ENCODE measurements at places on chromosomes 2 and 18.

DNA sequence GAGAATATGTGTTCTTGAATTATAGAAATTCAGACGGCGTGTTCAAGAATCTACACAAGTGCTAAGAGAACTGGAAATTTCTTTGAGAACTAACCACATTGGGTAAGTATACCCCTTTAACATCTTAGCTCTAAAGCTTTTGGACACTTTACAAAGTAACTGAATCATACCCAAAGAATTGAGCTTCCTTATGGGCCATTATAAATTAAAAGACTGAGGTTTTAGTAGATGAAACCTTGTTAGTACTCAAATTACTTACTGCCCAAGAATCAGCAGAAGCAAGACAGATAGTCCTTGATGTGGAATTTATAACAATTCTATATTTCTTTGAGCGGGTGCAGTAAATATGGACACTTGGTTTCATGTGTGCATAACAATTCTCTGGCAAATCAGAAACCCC lies 168.3 kb downstream of the PRPF40A start:
- no peak for DNase-seq

- no peak for DNase-seq
Observed at GRCh38 chr18:24827501-24827900, 367.1 kb downstream of the HRH4 start.

GRCh38 chr18:23875966-23876895 lies 138.3 kb upstream of the TTC39C start:
- DNase-seq = no peak

DNA sequence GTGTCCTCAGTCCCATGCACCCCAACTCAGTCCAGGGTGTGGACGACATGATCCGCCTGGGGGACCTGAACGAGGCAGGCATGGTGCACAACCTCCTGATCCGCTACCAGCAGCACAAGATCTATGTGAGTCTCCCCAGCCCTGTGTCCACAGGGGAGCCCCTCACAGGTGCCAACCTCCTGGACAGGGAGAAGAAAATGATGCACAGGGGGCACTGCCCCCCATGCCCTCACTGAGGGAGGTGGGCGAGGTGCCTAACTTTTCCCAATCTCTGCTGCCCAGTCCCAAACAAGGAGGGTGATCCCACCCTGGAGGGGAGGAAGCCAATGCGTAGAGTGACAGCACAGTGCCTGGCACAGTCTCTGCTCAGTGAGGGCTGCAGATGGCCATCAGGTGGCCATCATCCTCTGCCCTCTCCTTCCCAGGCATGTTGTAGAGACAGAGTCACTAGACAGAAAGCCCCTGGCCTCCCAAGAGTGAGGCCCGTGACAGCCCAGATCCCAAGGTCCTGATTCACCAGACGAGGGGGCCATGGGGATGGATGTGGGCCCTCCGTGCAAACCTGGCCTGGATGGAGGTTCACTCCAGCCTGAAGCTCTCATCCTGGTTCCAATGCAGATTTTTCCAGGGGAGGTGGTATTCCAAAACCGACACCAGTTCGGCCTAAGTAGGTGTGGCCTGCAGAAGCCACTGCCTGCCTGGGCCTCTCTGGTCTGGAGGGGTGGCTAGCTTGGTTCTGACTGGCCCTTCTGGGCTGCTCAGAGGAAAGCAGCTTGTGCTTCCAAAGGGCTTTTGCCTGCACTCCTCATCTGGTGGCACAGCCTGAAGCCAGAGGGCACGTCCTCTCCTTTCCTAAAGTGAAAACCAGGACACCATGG lies 30.0 kb downstream of the MYO7B start:
- DNase-seq = no peak

GRCh38 chr18:61754039-61754583 lies 138.7 kb downstream of the RNF152 start:
- no peak for DNase-seq

- DNase-seq = no peak
Observed at GRCh38 chr18:54444319-54444914, 86.7 kb downstream of the C18orf54 start.

DNA sequence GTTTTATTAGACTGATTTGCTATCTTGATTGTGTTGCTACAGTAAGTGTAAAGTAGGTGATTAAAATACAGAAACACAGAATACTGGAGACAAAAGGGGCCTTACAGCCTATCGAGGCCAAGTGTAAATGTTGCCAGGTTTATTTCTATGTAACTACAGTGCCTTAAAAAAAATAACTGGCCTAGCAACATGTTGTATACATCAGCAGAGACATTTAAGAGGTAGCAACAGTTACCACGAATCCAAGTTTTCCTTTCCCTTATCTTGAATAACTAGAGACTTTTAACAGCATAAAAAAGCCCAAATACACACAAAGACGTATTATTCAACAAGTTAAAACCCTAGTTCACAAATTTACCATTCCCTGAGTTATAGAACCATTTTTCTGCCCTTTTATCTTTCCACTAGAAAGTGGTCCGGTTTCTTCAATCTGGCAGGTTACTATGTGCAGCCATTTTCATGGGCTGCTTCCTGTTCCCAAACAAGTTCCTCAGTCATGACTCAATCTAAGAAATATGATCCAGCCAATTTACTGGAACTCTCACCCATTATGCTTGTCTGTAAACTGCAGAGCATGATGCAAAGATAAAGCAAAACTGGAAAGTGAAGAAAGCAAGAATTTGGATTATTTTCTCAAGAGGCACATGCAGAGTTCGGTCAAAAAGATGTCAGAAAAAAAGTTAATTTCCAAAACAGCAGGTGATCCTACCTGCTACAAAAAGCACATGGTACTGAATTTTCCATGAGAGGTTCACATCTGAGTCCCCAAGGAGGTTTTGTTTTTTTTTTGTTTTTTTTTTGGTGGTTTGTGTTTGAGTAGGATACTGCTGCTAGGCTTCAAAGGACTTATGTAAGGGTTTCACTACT lies 22.2 kb downstream of the NFE2L2 start:
- DNase-seq = no peak

GRCh38 chr2:73110168-73111072 lies 2.3 kb downstream of the RAB11FIP5 start:
- DNase-seq = no peak

GRCh38 chr2:111897630-111897923 lies 830 bp upstream of the MERTK start:
- DNase-seq = no peak

GRCh38 chr2:227397562-227397961 lies 9.8 kb upstream of the SCYGR1 start:
- DNase-seq = no peak

- DNase-seq = no peak
Observed at GRCh38 chr2:238940806-238941205, 92.9 kb downstream of the TWIST2 start.

All from NCI-H187 treated with DMSO at 0.1 percent for 48 hours (cell line).